ENCODE measurements at places on chromosomes 5 and 9.

DNA sequence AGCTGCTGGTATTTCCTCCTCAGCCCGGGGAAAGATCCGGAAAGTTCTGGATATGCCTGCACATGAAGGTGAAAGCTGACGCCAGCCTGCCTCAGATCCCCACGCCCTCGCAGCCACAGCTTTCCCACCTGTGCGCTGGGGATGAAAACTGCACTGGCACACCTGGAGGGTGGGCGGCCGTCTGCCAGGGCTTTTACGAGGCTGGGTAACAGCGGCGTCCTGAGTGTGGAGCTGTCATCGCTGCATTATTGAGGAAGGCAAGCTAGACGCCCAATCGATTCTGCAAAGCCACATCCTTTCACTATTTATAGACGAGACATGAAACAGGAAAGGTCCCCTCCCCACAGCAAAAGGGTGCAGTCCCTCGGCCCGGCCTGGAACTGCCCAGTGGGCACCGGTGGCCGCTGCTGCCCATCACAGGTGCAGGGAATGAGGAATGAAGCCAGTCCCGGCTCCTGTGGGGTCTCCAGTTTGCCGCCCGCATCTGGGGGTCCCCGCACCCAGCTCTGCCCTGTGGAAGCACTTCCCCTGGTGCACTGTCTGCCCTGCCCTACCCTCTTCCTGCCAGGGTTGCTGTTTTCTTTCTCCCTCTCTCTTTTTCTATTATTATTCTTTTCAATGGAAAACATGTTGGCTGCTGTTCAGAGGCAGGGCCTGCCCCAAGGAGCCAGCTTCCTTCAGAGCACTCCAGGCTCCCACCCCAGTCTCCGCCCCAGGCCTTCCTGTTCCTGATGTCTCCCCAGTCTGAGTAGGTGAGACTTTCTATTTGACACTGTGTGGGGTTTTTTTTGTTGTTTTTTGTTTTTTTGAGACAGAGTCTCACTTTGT is 7.0 kb downstream of the NOTCH1 start:
- DNase-seq = no peak

GRCh38 chr9:116927726-116928125 is 240.6 kb downstream of the TRIM32 start:
- DNase-seq = no peak

- no peak for DNase-seq
Measured at GRCh38 chr5:170300361-170301013, 2.9 kb upstream of the LCP2 start.

- no peak for DNase-seq
Measured at GRCh38 chr5:109754319-109754718, 64.6 kb downstream of the MAN2A1 start.

GRCh38 chr9:107090218-107090617 is 192.9 kb upstream of the RAD23B start:
- no peak for DNase-seq

DNA sequence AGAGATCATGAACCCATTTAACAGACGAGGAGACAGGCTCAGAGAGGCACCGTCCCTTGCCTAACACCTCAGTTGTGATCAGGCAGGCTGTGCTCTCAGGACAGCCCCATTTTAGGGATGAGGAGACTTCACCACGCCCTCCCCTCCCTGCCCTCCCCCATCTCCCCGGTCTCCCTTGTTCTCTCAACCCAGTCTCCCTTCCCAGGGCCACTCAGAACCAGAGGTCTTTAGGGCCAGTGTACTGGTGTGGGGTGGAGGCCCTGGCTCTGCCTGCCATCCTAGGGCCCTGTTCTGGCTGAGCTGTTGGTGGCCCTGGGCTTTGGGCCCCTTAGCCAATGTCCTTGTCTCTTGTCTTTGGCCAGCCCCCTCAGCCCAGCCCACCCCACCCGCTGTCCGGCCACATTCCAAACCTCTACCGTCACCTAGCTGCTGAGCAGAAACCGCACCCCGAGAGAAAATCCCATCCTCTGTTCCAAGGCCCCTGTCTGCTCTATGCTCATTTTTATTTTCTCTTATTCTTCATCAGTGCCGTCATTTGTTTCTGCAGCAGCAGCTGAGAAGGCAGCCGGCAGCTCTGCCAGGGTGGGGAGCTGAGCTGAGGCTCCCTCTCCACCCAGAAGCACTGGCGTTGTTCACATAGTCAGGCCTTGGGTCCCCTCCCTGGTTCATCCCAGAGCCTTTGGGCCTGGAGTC is 33.9 kb downstream of the OLFML2A start:
- no peak for DNase-seq

Data from activated gamma-delta T cell treated with anti-CD3 and anti-CD28 coated beads, Interleukin-2, amount 50 U/mL, for 16 hours (primary cell).